ENCODE measurements at places on chromosomes 3 and 15. TPM values are rescaled to one million over a fixed set of nuclear protein-coding genes. Genes with fewer than 3 reads are reported as not detected.
A peak's percentile ranks its signal among the peaks of the same experiment; 100 is the strongest.

The RFC4 gene
- total RNA-seq = 11.6 TPM

The MESP2 gene
- total RNA-seq = not detected

The GP9 gene
- 68.5 TPM for total RNA-seq

The CCR2 gene
- total RNA-seq = 14.2 TPM

The TTC21A gene
- 12.3 TPM for total RNA-seq

The EBLN2 gene
- total RNA-seq = 11.7 TPM

The BUB1B gene
- total RNA-seq = 3.4 TPM

The ANKRD34C gene
- total RNA-seq = not detected

The LINGO1 gene
- not detected for total RNA-seq

The KCNMB3 gene
- 0.57 TPM for total RNA-seq

The AAGAB gene
- total RNA-seq = 29.0 TPM

The TMEM212 gene
- total RNA-seq = not detected

The IL17RC gene
- total RNA-seq = 0.92 TPM

The SEC62 gene
- total RNA-seq = 87.4 TPM

The NR2E3 gene
- total RNA-seq = not detected

The PLSCR2 gene
- not detected for total RNA-seq

The SLC2A2 gene
- total RNA-seq = not detected

DNA sequence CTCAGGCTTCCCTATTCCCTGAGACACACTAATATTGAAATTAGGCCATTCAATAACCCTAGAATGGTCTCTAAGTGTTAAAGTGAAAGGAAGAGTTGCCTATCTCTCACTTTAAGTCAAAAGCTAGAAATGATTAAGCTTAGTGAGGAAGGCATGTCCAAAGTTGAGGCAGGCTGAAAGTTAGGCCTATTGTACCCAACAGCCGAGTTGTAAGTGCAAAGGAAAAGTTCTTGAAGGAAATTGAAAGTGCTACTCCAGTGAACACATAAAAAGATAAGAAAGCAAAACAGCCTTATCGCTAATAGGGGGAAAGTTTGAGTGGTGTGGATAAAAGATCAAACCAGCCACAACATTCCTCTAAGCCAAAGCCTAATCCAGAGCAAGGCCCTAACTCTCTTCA, 117.9 kb upstream of the SPATA12 start:
- DNase-seq = no peak

DNA sequence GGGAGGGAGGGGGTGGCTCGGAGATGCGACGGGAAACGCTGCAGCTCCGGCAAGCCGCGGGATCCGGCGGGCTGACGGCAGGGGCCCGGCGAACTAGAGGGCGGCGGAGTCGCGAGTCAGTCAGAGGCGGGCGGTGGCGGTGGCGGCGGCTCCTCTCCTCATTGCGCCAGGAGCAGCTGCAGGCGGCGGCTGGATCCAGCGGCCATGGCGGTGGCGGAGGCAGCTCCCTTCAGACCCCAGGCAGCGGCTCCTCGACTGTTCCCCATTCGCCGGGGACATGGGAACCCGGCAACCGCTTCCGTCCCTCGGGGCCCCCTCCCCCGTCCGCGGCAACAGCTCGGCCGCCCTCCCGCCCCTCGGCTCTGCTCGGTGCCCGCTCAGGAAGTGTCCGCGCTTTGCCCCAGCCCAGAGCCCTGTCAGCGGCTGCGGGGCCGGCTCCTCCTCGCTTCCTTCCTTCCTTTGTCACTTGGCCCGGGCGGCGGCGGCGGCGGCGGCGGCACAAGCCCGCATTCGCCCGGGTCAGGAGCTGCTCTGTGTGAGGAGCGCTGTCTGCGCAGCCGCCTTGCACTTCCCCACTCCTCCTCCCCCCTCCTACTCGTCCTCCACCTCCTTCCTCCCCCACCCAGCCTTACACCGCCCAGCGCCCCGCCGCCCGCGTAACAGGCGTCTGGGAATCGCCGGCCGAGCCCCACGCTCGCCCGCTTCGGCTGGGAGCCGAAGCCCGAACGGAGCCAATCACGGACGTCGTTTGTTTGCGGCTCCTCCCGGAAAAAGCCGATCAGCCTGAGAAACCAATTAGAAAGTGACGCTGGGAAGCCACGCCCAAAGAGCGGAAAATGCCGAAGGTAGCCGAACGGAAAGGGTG, at the start of gene GSK3B:
TSS of gene GSK3B (minus strand) at position 537 of the 865 bp plus-strand sequence. CDS start 1,013 bp downstream, outside the sequence.
- peak; percentile 73 for DNase-seq

DNA sequence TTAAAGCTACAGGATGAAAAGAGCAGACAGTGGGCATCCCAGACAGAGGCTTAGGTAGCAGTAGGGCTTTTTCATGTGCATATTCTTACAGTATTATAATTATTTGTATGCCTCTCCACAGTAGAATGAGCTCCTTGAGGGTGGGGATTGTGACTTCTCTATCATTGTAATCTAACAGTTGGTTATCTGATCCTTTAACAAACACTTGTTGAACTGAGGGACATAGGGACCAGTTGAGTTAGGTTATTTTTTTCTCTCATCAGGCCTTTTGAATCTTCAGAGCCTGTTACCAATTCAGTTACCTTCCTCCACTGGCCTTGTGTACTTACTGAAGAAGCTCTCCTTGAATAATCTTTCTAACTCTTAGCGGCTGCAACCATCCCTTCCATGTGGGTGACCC, 1.2 kb downstream of the LSM3 start:
- DNase-seq = no peak

DNA sequence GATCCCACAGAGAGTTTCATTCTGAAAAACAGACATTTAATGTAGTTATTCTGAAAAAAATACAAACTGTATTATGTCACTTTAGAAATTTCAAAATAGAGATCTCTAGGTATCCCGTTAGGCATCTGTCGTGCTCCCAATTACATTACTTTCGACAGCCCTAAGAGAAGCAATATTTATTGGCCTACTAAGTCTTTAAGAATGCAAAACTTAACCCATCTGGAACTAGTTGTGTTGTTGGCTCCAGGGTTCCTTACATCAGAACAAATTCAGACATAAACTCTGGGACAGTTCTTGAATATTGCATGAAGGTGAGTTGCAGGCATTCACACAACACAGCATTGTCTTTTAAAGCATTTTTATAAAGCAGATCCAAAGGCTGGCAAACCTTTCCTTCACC, 498.4 kb downstream of the FHIT start:
- no peak for DNase-seq

- DNase-seq = peak; percentile 38
Observed at GRCh38 chr3:10192953-10193691, 28.4 kb downstream of the IRAK2 start.

DNA sequence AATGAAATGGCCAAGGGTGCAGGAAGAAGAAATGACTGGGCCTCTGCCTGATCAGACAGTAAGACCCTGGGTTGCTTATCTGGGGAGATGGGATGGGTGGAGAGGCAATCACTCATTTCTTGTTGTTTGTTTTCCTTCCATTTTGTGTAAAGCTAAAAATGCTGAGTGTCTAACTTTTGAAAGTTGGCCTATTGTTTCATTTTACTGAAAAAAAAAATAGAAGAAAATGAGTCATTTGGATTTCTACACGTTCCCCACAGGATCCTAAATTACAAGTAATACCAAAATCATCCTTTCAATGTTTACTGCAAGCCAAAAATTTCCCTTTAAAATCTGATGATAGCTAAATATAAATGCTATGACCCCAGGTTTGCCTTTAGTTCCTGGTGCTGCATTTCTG, 30.6 kb downstream of the PTX3 start:
- DNase-seq = no peak

DNA sequence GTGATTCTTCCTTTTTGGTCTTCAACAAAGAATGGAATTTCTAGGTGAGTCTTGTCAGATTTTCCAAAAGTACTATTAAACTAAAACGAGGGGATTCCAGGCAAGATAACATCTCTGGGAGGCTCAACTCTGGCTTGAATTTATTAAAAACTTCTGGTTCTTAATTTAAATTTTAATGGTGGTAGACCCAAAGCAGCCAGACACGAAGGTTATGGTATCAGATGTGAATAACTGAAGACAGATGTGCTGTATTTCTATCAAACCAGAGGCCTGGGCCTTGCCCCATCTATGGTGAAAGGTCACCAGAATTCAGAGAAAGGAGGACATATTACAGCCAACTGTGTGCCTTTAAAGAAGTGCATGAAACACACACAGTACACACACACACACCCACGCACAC, 283.2 kb upstream of the ICE2 start:
- no peak for DNase-seq

DNA sequence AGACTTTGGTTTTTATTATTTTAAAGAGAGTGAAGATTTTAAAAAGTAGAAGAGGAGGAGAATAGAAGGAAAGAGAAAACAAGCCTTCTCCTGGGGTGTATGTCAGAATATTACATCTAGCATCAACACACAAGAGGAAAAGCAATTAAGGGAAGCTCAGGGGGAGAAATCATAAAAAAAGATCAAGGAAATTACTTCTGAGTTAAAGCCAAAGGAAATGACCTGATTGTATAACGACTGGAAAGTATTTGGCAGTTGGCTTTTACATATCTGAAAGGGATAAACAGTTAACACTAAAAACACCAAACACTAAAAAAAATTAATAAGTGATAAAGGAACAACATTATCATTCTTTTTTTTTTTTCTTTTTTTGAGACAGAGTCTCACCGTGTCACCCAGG, 58.4 kb downstream of the CPNE4 start:
- no peak for DNase-seq

DNA sequence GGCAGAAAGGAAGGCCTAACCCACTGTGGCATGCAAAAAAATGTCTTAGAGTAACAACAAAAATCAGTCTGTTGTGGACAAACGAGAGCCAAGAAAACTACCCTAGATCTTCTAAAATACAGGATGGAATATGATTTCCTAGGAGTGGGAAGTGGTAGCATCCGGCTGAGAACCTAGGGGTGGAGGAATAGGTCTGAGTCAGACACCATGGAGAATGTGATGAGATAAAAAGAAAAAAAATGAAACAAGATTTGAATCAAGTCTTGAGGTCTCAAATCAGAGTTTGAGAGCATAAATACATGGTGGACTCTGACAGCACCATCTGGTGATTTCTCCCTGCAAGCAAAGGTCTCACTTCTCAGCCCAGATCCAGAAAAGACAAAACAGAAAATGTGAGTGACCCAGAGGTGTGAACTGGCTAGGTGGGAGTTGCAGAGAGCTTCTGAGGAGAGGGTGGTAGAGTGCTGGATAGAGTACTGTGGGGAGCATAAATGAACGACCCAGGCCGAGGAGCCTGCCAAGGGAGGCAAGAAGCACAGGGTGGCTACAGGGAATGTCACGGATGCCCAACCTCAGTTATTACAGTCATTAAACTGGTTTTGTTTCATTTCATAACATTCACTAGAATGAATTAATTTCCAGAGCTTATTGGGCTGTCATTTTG, 27.6 kb upstream of the VEPH1 start:
- no peak for DNase-seq

GRCh38 chr3:111720681-111721380, 125.7 kb upstream of the ZBED2 start:
- DNase-seq = no peak

GRCh38 chr15:97084650-97085049, 754.1 kb downstream of the NR2F2 start:
- no peak for DNase-seq

- DNase-seq = no peak
Observed at GRCh38 chr15:69156736-69157381, 3.6 kb upstream of the GLCE start.

GRCh38 chr3:15295506-15295905, 36.9 kb downstream of the SH3BP5 start:
- DNase-seq = no peak

DNA sequence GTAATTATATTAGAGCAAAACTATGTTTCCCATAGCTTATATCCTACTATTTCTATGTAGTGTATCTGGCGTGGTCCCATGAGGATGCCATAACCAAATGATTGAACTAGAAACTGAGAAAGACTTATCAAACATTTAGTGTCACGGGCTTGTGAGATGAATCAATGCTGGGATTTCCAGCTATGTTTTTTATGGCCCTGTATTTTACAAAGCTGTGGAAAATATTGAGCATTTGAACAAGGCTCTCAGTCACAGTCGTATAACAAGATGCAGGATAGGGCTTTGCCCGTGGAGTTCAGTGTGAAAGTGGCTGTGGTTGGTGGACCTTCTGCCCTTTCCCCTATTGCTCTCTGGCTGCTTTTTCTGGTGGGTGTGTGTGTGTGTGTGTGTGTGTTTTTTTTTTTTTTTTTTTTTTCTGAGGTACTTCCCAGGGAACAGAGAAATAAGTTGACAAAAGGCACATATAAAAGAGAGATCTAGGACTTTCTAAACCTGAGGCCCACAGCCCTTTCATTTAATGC, 60.7 kb downstream of the CACNA1D start:
- DNase-seq = no peak

DNA sequence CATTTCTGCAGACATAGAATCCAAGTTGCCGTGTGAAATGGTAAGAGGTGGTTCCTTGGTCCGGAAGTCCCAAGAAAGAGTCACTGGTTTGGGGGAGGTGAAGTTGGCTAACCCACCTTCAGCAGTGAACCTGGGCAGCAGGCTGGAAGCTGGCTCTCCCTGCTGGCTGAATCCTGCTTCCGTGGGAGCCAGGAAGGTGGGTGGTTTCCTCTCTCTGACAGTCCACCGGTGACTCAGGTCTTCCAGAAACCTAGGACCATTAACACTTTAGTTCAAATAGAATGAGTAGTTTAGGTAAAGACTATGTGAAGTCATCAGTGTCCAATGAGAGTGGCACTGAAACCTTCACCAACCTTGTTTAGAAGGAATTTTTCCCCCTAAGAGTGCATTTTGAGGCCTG, 87.4 kb upstream of the CACNA2D3 start:
- DNase-seq = no peak

GRCh38 chr3:52086976-52087663, 30.7 kb upstream of the DUSP7 start:
- no peak for DNase-seq

DNA sequence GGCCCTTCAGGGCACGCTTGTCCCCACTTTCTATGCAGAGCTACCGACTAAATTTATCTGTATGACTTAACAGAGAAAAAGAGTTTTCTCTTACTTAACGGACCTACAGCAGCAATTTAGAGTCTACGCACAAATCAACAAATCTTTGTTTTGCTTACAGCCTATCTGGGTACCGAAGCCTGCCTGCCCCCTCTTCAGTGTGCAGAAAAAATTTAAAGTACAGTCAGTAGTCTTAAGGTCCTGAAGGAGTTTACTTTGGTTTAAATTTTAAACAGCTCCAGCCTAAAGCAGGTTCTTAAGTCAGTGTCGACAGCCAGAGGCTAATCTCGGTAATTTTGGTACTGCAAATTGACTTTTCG, 570 bp downstream of the SACM1L start:
- DNase-seq = no peak

DNA sequence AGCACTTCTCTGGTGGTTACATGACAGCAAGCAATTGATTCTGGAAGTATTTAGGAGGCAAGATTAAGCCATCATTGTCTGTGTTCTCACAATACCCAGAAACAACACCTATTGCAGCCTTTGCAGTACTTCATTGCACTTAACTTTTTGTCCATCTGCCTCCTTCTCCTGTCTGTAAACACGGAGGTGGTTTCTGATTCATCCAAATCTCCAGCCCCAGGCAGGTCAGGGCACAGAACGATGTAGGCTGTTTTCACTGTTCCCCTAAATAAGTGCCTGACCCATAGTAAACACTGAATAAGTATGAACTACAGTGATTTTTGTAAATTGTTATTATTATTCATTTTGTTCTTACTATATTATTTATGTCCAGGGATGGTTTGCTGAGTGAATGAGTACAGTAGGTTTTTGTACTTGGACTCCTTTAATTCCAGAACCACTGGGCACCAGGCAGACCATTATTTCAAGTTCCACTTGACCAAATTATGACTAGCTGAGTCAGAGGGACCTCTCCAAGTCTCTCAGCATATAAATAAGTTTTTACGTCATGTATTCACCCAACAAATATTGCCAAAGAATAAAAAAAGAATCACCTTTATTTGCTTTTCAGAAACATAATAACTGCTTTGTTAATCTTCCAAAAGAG, 283.3 kb upstream of the TRIM42 start:
- no peak for DNase-seq

GRCh38 chr3:152209060-152209459, 59.7 kb upstream of the MBNL1 start:
- DNase-seq = no peak

All from T-helper 17 cell (primary cell).